Fibroblast of lung (primary cell): ENCODE measurements at places on chromosomes 6 and 20. TPM values are rescaled to one million over a fixed set of nuclear protein-coding genes. Genes with fewer than 3 reads are reported as not detected.

DNA sequence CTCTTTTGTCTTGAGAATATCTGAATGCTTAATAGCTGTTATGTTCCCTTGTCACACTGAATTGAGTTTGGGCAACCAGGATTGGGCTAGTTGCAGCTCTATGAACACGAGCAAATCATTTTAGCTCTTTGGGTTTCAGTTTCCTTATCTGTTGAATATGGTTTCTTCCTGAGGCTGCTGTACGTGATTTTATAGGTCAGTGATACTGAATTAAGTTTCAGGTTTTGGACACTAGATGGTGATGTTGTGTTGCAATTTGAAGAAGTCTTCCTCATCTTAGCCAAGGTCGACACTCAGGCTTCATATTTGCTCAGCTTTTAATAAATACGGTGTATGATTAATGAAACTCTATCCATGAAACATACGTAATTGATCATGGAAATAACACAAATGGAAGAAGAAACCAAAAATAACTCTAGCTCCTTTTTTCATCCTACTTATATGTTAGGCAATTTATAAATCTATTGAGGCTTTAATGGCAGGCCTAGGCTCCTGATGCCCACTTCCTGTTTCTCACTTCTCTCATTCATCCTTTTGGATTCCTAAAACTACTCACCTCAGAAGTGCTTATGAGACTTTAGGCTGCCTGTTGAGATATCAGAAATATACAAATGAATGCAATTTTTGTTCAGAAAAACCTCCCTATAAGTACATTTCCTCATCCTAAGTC, 354.1 kb upstream of the MAP3K7 start:
- peak; percentile 80 for DNase-seq

DNA sequence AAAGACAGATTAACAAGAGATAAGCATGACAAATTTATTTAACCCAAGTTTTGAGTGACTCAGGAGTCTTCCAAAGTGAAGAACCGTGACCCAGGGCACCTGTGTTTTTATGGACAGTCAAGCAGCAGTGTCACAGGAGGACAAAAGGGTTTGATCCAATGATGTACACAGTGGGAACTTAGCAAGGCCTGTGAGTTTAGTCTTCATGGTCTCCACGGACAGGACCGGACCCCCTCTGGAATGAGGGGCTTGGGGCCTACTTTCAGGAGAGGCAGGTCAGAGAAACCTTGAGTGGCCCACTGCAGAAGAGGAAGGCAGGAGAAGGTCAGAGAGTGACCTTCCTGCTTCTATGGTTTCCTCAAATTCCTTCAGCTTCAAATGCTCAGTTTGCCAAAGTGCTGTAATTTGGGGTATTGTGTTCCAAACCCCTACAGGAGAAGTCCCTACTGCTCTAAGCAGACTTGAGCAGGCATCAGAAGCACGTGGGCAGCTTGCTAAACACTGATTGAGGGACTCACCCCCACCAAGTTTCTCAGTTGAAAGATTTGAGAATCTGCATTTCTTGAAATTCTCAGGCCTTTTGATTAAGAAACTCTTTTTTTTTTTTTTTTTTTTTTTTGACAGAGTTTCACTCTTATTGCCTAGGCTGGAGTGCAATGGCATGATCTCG, 26.4 kb upstream of the ZMYND8 start:
- DNase-seq: no peak

DNA sequence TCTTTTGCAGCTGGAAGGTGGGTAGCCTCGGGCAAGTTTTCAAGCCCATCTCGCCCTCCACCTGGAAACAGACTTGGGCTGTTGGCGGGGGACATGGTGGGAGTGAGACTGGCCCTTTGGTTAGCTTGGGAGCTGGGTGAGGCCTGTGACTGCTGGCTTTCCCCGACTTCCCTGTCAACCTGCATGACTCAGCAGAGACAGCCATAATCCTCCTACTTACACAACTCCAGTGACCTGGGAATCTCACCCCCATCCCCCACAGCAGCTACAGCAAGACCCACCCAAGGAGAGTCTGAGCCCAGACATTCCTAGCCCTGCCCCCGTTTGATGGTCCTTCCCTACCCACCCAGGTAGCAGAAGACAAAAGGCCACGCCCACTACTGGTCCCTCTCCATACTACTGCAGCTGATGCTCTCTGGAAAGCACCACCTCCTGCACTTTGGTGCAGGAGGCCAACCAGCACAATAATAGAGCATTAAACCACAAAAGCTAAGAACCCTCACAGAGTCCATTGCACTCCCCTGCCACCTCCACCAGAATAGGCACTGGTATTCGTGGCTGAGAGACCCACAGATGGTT, 188.4 kb downstream of the TRDN start:
- DNase-seq: no peak

The OR2B6 gene
- not detected in 2 replicates for polyA plus RNA-seq
